ENCODE measurements at places on chromosomes 13 and 19.

DNA sequence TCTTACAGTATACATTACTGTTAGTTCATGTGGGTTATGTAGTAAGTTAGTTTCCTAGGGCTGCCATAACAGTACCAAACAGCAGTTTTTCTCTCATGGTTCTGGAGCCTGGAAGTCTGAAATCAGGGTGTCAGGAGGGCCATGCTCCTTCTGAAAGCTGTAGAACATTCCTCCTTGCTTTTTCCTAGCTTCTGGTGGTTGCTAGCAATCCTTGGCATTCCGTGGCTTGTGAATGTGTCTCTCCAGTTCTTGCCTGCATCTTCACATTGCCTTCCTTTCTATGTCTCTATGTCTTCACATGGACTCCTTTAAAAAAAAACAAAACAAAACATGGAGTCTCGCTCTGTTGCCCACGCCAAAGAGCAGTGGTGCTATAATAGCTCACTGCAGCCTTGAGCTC, 95.4 kb downstream of the WDFY2 start:
- no peak for DNase-seq

GRCh38 chr13:114019367-114019766, 45.5 kb upstream of the C13orf46 start:
- DNase-seq = peak; percentile 12

DNA sequence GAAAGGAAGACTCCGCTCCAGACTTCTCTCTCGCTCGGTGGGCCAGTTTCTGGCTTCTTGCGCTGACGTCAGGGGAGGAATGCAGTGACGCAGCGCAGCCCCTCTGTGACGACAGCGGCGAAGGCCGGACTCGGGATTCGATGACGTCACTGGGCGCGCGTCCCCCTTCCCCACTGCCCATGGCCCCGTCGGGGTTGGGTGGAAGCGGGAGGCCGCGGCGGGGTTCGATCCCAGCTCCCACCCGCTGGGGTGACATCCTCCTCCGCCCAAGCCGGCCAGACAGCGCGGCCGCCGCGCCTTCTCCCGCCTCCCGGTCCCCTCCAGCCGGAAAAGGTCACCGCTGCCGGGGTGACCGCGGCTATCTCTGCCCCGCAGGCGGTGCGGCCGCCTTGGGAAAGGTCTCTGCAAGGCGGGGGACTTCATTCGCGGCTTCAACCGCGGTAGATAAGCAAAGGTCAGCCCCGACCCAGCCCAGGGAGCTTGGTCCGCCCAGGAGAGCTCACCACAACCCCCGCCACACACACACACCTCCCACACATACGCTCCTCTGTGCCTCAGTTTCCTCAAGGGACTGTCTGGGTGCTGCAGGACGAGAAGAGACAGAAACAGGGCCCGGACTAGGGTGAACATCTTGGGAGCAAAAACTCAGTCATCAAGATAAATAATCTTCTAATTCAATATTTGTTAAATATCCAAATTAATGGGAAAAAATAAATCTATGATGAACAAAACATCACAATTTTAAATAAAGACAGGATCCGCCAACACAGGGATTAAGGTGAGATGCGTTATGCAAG, 844 bp upstream of the RFX1 start:
- DNase-seq = no peak

- DNase-seq = no peak
Measured at GRCh38 chr13:78372581-78372980, 230.8 kb downstream of the POU4F1 start.

- DNase-seq = no peak
Measured at GRCh38 chr19:31249217-31249616, 100.0 kb downstream of the TSHZ3 start.

- no peak for DNase-seq
Measured at GRCh38 chr13:40503966-40504591, 162.4 kb downstream of the FOXO1 start.

DNA sequence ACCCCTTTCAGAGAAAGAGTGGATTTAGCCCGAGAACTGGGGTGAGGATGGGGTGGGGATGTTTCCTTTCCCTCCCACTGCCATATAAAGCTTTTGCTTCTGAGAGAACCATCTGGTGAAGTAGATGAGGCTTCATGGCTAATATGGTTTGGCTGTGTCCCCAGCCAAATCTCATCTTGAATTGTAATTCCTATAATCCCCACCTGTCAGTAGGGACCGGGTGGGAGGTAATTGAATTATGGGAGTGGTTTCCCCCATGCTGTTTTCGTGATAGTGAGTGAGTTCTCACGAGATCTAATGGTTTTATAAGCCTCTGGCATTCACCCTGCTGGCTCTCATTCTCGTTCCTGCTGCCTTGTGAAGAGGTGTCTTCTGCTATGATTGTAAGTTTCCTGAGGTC, 270.9 kb downstream of the LMO7 start:
- DNase-seq = no peak

GRCh38 chr19:42207767-42208271, 9.7 kb downstream of the DEDD2 start:
- no peak for DNase-seq

GRCh38 chr19:16068696-16069259, 7.5 kb upstream of the TPM4 start:
- no peak for DNase-seq

GRCh38 chr19:4103080-4103433, 20.9 kb downstream of the MAP2K2 start:
- no peak for DNase-seq

DNA sequence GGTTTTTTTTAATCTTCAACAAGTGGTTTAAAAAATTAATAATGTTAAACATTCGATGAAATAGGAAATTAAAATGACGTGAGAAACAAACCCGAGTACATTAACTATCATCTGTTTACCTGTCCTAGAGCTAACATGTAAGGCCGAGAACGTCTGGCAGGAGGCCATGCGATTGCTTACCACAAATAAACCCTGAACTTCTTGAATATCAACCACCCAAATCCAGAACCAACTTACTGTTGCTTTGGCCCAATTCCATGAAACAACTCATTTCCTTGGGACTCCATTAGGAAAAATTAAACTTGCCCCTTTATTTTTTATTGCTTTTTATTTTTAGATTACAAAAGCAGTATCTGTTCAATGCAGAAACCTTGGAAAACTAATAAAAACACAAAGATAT, 228.9 kb upstream of the IRS2 start:
- no peak for DNase-seq

- DNase-seq = no peak
Measured at GRCh38 chr13:82747958-82748357, 1134.3 kb downstream of the SLITRK1 start.

- DNase-seq = no peak
Measured at GRCh38 chr13:99572921-99573320, 71.6 kb downstream of the TM9SF2 start.

DNA sequence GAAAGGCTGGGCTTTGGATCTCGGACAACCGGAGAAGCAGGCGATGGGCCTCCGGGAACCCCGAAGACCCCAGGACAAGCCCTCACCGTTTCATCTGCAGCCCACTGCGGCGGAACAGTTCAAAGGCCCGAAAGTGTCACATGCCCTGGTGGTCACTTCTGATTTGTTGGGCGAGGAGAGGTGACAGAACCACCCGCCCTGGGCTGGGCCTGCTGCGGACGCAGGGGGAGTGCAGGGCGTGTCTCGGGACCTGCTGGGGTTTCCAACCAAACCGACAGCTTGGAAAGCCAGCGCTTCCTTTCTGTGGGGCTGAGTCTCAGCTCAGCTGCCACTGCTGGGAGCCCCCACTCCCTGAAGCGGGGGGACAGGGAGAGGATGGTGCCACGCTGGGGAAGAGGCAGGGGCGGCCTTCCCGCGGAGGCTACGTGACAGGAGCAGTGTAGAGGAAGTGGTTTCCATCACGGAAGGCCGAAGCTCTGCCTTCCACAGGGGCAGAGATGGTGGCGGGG, 22.8 kb upstream of the ZBTB7A start:
- no peak for DNase-seq

GRCh38 chr13:40031031-40031430, 375.6 kb downstream of the COG6 start:
- DNase-seq = no peak

DNA sequence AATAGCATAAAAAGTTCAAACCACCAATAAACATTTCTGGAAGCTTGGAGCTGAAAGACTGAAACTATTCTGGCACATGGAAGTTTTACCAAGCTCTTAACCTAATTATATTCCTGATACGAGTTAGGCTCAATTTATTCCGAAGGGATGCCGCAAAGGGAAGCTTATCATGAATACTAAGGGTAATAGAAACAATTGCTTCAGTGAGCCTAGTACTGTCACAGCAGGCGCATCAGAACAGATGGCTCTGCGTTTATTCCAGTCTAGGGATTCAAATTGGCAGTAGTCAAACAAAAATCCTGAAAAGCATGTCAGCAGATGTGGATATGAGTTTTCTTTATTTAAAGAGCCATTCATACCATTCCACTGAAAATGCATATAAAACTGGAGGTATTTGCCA, 779.5 kb downstream of the GPC5 start:
- no peak for DNase-seq

DNA sequence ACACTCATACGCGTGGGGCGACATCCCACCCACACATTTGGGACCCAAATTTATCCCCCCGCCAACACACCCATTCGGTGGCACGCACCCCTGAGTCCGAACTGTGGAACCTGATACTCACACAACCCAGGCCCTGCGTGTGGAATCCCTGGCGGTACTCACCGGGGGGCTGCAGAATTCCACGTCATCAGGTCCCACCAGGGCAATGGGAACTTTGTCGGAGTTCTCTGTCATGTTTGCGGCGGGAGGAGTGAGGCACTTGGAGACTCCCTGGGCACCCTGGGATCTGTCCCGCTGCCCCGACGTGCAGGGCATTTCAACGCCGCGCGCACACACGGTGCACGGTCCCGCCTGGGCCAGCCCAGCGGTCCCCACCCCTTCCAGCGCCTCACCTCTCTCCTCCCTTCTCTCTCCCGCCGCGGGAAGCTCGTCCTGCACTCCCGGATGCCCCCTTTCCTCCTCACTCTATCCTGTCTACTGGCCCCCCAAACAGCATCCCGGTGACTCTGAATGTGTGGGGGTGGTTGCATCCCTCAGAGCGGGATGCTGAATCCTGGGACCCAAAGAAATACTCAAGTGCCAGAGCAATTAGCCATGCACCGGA, at the start of gene CNMD:
Gene CNMD, minus strand, starts transcription at position 353 of the 604 bp plus-strand sequence. Its CDS starts 119 bp downstream, at position 234.
- no peak for DNase-seq

DNA sequence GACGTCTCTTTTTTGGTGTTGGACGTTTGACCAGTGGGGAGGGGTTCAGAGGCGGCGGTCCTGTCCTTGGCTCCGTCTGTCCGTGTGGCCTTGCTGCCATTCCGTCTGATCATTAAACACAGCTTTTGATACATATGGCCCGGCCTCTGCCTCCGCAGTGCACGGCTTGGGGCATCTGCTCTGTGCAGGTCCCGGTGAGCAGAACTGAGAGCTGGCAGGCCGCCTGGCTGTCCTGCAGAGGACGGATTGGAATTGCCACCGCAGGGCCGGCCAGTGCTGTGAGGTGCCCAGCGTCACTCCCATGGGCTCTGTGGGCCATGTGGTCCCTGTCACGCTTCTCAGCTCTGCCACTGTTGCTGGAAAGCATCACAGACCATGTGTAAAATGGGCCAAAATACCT, 5.4 kb upstream of the TMPRSS9 start:
- DNase-seq = no peak

- DNase-seq = no peak
Measured at GRCh38 chr19:35780717-35781116, 5.4 kb downstream of the ARHGAP33 start.

- no peak for DNase-seq
Measured at GRCh38 chr13:85592211-85592610, 207.0 kb downstream of the SLITRK6 start.

DNA sequence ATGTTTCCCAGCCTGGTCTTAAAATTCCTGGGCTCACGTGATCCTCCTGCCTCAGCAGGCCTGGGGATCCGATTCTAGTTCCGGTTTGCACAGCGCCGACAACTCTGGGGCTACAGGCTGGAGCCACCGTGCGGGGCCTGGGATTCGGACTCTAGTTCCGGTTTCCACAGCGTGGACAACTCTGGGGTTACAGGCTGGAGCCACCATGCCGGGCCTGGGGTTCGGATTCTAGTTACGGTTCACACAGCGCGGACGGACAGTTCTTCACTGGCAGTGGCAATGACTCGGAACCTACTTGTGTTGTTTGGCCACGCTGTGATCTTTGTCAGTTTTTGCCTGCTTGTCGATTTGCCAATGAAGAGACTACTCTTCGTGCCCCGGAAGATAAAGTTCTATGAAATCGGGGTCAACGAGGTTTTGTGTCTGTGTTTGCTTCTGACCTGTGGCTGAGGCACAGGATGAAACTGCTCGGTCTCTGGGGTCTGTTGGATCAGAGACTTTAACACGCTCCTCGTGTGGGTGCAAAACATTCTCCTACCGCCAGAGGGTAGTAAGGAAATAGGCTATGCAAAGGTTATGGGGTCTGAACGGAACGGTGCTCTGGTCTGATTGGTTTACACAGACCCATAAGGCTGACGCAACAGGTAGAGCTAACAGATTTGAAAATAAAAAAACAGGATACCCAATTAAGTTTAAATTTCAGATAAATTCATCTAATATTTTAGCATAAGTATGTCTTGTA, 12.1 kb upstream of the ZSCAN1 start:
- DNase-seq = peak; percentile 11

- no peak for DNase-seq
Measured at GRCh38 chr13:45989607-45990006, 62.9 kb downstream of the ZC3H13 start.

DNA sequence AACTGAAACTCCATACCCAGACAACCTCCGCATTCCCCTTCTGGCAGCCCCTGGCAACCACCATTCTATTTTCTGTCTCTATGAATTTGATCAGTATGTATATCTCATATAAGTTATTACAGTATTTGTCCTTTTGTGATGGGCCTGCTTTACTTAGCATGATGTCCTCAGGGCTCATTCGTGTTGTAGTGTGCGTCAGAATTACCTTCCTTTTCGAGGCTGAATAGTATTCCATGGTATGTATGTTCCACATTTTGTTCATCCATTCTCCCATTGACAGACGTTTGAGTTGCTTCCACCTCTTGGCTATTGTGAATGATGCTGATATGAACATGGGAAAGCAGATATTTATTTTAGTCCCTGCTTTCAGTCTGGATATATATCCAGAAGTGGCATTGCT, 5.0 kb downstream of the PLEKHF1 start:
- DNase-seq = no peak

DNA sequence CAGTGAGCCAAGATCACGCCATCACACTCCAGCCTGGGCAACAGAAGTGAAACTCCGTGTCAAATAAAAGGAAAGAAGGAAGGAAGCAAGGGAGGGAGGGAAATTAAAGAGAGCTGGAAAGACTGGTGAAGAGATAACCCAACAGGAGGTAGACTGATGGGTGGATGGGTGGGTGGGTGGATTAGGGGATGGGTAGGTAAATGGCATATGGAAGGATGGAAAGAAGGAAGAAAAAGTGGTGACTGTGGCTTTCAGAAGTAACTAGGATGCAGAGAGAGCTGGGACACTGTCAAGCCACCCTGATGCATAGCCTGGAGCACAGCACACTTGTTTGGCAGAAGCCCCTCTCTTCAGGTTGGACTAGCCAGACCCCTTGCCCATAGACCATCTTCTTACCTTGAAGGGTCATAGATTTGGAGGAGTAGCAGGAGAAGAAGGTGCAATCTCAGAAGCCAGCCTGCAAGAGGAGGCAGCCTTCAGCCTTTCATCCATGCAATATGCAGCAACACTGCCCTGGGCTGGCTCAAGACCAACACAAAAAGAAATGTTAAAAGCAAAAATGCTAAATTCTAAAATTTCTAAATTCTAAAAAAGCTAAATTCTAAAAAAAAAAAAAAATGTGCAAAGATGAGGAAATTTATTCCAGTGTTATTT, 5.1 kb downstream of the IQCN start:
- DNase-seq = no peak

All from stimulated activated CD8-positive, alpha-beta memory T cell treated with anti-CD3 and anti-CD28 coated beads, Interleukin-7, amount 100 ng/mL, for 48 hours (primary cell).